ENCODE measurements at places on chromosomes 13 and 19.

DNA sequence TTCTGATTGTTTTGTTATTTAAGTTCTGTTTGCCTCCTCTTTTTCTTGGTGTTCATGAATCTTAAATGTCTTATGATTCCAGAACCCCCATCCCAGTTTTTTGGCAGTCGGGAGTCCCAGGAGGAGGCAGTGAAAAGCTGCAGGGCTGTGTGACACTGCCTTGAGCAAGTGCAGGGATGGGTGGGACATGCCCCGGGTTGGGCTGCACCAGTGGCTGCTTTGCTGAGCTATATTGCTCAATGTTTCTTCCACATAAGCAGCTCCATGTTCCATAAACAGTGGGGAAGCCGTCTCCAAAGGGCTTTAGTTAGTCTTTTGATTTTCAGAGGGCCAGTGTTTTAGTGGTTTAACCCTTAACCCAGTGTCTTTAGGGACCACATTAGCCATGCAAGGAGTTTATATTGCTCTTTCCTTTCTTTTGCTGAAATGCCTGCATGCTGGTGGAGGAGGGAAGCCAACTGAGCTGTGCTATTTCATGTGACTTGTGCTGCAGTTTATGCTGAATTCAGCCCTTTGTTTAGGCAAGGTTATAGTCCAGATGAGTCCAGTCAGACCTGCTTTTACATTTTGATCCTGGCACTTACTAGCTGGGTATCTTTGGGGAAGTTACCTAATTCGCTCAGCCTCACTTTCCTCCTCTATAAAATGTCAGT is 13.1 kb downstream of the ATP8A2 start:
- DNase-seq = no peak

GRCh38 chr19:1401889-1402217 is 511 bp upstream of the GAMT start:
- DNase-seq = no peak

DNA sequence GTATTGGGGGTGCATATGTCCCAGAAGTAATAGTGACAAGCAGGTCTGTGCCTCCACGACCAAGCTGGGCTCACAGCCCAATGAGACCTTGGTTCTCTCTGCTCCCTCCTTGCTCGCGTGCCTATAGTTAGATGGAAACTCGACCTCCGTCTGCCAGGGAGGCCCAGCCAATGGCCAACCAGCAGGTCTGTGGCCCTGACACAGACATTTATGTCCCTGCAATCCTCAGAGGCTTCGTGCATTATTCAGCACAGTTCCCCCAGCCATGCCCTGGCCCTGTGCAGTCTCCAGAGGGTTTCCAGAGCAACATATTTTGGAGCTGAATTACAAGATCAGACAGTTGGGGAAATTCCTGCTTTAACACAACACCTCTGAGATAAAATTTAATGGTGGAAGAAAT is 105.1 kb downstream of the UQCRFS1 start:
- no peak for DNase-seq

DNA sequence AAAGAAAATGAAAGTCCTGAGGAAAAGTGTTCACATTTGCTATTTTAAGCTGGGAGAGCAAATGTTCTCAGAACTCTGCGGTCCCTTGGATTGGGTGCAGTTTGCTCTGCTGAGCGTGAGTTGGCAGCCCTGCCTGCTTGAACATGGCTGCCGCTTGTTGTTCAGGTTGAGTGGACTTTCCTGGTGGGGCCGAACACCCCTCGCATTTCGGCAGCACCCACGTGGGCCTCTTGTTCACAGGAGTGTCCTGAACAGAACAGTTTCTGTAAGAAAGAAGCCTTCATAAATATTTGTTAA is 10.8 kb upstream of the RNF113B start:
- DNase-seq = no peak

DNA sequence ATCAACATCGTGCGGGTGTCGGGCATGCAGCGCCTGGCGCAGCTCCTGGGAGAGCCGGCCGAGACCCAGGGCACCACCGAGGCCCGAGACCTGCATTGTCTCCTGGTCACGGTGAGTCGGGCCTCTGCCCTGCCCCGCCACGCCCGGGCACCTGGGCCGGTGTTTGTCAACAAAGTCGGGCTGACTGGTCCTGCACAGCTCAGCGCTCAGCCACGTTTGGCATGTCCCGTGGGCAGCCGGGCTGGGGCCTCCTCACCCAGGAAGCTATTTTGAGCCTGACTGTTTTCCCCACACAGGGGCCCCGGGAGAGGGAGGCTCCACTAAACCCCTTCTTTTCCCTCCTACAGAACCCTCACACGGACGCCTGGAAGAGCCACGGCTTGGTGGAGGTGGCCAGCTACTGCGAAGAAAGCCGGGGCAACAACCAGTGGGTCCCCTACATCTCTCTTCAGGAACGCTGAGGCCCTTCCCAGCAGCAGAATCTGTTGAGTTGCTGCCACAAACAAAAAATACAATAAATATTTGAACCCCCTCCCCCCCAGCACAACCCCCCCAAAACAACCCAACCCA is 1.3 kb downstream of the GADD45B start:
- no peak for DNase-seq

DNA sequence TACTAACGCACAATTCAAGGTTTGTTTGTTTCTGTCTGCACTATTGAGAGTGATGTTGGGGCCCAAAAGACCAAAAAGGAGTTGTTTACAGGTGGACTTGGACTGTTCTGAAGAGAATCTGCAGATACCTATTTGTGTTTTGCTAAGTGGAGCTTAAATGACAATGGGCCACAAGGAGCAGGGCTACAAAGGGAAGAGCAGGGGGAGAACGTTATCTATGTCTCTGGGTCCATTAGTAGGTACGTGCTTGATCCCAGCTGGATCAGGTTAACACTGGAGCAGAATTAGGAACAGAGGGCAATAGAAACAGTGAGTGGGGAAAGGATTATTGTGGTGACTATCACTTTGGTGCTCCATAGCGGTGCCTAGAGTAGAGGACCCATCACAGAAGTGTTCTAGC is 22.5 kb downstream of the NBEA start:
- no peak for DNase-seq

GRCh38 chr19:28726533-28727479 is 486.1 kb downstream of the UQCRFS1 start:
- DNase-seq = no peak

- DNase-seq = no peak
Measured at GRCh38 chr19:15251749-15252397, 19.6 kb upstream of the EPHX3 start.

DNA sequence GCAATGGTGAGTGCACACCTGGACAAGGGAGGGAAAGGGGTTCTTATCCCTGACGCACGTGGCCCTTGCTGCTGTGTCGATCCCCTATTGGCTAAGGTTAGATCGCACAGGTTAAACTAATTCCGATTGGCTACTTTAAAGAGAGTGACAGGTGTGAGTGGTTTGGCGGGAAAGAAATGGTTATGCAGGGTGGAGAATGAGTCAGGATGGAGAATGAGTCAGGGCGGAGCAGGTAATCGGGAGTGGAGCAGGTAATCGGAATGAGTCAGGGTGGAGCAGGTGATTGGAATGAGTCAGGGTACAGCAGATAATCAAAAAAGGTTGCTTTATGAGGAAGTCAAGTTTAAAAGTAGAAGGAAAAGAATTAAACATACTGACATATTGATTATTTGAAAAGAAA is 24.4 kb upstream of the SIAH3 start:
- no peak for DNase-seq

- no peak for DNase-seq
Measured at GRCh38 chr13:52599848-52600603, 42.2 kb upstream of the HNRNPA1L2 start.
